ENCODE measurements at places on chromosomes 6 and 20.

DNA sequence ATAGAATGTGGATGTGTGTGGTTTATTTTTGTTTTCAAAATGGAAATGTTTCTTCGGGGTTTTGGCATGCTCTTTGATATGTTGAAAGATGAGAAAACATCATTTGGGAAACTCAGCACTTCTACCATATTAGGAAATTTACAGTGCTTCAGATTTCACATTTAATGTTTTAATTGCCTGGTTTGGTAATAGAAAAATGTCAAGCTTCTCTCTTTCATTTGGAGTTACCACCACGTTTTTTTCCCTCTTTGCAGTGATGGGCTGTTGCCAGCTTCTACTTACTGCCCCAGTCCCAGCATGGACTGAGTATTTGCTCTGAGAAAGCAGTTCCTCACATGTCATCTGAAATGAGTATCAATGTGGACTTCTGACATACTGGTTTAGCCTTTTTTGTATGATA lies 267.7 kb downstream of the PRL start:
- no peak for DNase-seq

- no peak for DNase-seq
Measured at GRCh38 chr20:4472906-4473305, 248.8 kb upstream of the PRND start.

GRCh38 chr20:44273231-44274215 lies 26.4 kb downstream of the GDAP1L1 start:
- DNase-seq: no peak

- peak; percentile 7 for DNase-seq
Measured at GRCh38 chr6:104789770-104790190, 69.9 kb downstream of the HACE1 start.

DNA sequence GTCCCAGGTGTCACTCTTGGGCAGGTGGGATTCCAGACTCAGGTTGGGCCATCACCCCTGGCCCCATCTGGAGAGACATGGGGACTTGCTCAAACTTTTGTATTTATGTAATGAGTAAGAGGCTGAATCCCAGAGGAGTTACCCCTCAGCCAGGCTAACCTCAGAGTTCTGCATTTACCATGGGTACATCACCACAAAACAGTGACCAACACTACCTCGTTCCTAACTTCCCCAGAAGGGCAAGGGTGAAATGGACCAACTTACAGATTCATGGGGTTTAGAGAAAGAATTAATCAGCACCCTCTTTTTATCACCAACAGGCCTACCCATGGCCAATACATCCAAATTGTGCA lies 259.9 kb upstream of the MARCKS start:
- DNase-seq: no peak

DNA sequence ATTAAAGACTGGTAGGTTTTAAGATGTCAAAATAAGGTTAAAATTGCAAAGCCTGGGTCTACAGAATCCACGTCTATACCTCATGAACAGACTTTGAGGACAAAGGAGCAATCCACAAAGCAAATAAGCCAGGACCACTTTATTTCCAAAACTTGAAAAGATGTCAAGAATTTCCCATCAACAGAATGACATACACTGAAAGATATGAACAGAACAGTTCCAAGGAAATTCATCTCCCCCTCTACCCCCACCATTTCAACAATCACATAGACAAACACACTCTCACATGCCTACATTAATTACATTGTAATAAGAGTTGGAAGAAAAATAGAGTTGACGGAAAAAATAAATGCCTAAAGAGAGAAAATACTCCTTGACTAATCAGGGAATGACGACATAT lies 45.2 kb upstream of the NHSL1 start:
- DNase-seq: no peak

DNA sequence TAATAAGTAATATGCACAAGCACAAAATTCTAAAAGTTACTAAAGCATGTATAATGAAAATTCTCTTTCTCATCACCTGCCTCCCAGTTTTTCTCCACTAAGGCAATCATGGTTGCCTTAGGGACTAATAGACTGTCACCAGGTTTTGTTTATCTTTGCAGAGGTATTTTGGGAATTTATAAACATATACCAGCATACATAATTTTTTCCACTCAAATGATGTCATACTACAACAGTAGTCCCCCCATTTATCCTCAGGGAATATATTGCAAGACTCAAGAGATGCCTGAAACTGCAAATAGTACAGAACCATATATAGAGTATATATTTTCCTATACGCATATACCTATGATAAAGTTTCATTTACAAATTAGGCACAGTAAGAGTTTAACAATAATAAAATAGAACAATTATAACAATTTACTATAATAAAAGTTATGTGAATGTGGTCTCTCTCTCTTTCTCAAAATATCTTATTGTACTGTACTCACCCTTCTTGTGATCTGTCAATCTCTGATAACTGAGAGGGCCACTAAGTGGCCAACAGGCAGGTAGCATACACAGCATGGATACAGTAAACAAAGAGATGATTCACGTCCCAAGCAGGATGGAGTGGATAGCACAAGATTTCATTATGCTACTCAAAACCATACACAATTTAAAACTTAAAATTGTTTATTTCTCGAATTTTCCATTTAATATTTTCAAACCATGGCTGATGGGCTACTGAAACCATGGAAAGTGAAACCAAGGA lies 19.7 kb downstream of the RBL1 start:
- DNase-seq: no peak

DNA sequence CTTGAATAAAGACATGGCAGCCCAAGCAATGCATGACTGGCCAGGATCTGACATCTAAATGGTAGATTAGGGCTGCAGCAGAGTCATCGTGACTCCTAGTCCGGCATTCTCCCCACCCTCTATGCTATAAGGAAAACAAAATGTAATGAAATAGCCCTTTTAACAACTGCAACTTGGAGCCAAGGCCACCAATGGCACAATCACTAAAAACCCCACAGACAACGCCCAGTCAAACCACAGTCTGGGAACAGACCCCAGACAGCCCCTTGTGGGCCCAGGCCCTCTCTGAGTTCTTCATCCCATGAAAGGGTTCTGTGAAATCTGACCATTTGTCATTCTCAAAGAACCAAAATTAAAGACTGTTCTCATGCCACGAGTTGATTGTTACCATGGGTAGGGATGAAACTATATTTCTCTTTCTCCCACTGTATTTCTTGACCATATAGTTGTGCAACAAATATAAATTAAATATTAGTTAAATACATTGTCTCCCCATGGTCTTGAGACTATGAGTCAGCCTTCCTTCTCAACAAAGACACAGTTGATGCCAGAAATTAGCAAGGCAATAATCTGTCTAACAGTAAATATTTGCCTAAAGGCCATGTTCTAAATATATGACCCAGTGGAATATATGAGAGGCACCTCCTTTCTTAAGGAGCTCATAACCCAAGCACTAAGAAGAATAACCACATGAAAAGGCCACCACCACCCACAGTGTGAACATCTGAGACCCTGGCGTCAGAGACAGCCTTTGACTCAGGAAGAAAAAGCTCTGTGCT lies 85.6 kb upstream of the SSTR4 start:
- no peak for DNase-seq

DNA sequence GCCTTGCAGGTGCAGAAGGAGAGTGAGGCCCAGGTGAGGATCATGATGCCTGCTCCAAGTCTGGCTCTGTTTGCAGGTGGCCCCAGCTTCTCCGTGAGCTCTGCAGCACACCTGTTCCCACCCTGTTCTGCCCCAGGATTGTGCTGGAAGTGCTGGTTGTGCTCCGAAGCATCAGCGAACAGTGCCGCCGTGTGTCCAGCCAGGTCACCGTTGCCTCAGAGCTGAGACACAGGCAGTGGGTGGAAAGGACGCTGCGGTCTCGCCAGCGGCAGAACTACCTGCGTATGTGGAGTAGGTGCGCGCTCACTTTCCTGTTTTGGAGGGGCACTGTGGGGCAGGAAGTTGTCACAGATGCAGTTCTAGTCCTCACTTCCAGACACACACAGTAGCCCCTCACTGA lies 25.0 kb downstream of the ERMARD start:
- DNase-seq: no peak

DNA sequence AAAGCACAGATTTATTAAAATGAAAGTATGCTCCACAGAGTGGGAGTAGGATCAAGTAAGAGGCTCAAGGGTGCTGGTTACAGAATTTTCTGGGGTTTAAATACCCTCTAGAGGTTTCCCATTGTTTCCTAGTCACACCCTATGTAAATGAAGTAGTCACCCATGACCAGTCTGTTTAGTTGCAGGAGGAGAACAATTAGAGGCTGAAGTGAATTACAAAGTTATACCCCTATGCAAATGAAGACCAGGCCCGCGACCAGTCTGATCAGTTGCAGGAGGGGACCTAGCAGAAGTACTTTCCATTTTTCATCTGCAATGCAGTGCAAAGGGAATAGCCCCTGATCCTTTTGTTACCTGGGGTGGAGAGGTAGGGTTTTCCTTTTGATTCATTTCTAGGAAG lies 11.8 kb upstream of the FILIP1 start:
- no peak for DNase-seq

GRCh38 chr20:815914-816606 lies 17.5 kb upstream of the FAM110A start:
- peak; percentile 89 for DNase-seq

- peak; percentile 56 for DNase-seq
Measured at GRCh38 chr6:159929819-159930218, 39.0 kb downstream of the MAS1 start.

GRCh38 chr6:20417819-20418218 lies 16.1 kb downstream of the E2F3 start:
- DNase-seq: peak; percentile 60

GRCh38 chr20:25460566-25461280 lies 53.2 kb downstream of the GINS1 start:
- DNase-seq: no peak

- no peak for DNase-seq
Measured at GRCh38 chr6:139553916-139554315, 179.5 kb upstream of the CITED2 start.

DNA sequence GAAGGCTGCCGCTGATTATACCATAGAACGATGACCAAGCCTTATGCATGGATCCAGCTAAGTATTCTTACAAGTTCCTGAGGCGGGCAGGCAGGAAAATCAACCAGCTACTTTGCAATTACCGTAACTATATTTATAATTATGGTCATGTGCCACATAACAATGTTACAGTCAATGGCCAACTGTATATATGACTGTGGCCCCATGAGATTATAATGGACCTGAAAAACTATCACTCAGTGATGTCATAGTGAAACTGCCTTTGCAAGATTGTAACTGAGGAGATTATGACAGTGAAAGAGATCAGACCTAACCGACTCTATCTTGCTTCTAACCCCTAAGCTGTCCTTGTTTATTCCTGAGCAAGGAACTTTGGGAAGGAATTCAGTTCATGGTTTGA lies 33.1 kb upstream of the FAM135A start:
- DNase-seq: no peak

- DNase-seq: no peak
Measured at GRCh38 chr6:51513891-51514747, 573.3 kb downstream of the PKHD1 start.

Data from NCI-H82 (cell line).